HFFc6 (cell line): ENCODE measurements at places on chromosomes 12 and 14. TPM values are rescaled to one million over a fixed set of nuclear protein-coding genes. Genes with fewer than 3 reads are reported as not detected.
A peak's percentile ranks its signal among the peaks of the same experiment; 100 is the strongest.

GRCh38 chr12:11927286-11927935 is 143.3 kb upstream of the BCL2L14 start:
- DNase-seq = no peak

- DNase-seq = no peak
Observed at GRCh38 chr12:19826980-19827550, 387.8 kb downstream of the AEBP2 start.

- DNase-seq = no peak
Observed at GRCh38 chr12:19938031-19938430, 430.3 kb upstream of the PDE3A start.

- no peak for DNase-seq
Observed at GRCh38 chr12:96701856-96702255, 205.2 kb upstream of the NEDD1 start.

- no peak for DNase-seq
Observed at GRCh38 chr14:69906201-69906600, 27.0 kb downstream of the SMOC1 start.

- DNase-seq = no peak
Observed at GRCh38 chr14:22096514-22096895, 422.9 kb upstream of the OR4E1 start.

- DNase-seq = peak; percentile 82
Observed at GRCh38 chr12:56836800-56837663, 73.9 kb downstream of the HSD17B6 start.

DNA sequence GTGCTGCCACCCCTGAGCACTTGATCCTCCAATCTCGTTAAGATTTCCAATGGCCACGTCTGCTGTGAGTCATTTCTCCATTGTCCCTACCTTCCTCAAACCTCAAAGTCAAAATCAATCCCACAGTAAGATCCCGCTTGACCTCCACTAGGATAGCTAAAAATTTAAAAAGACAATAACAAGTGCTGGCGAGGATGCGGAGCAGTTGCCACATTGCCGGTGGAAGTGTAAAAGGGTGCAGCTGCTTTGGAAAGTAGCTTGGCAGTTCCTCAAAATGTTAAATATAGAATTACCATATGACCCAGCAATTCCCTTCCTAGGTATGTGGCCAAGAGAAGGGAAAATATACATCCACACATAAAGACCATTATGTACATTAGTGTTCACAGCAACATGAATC is 9.5 kb upstream of the BCL7A start:
- no peak for DNase-seq

GRCh38 chr12:109815757-109816617 is 17.2 kb downstream of the TRPV4 start:
- no peak for DNase-seq

DNA sequence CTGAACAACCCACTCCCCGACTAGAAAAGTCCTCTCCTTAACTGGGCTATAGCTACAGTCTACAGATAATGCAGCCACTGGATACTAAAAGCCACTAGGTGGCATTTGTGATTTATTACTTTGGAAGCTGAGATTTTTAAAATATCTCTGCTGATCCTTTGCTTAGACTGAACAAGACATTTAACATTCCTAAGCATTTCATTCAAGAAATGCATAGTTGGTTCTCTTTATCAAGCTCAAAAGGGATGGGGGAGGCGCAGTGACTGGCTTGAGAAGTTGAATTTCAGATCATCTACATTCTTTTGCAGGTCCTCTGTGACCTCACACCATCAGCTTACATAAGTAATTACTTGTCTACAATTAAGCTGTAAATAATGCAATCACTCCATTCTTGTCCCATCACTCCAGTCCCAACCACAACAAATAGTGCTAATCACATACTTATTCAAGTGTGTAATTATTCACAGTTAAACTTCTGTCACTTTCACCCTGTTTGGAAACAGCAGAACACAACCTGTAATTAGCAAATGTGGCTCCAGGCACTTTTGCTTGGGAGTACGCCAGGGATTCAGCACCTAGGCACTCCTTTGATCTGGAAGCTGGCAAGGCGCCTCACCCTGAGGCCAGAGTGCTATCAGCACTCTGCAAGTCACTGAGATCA is 203.6 kb downstream of the NOVA1 start:
- no peak for DNase-seq

DNA sequence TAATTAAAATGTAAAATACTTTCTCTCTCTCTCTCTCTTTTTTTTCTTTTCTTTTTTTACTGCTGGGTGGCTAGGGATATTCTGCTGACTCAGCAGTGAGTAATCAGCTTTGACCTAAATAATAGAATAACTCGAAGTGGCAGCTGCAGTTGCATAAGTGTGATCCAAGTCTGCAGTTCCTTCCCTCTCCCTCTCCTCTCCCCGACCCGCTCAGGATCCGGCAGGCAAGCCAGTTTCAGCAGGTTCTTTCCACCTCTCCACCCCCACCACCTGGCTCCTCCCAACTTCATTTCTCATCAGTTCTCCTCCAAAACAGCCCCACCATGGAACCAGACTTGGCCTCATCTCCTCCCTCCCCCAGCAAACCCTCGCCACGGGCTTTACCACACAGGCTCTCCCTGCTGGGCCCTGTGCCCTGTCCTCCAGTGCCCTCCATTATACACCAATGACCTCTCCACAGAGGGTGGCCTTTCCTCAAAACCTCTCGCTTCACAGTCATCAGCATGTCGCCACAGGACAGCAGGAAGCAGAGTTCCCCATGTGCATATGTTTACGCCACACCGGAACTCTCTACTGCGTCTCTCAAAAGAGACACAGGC is 22.4 kb downstream of the SLC7A8 start:
- peak; percentile 81 for DNase-seq

GRCh38 chr12:106027286-106027685 is 111.5 kb downstream of the NUAK1 start:
- no peak for DNase-seq

DNA sequence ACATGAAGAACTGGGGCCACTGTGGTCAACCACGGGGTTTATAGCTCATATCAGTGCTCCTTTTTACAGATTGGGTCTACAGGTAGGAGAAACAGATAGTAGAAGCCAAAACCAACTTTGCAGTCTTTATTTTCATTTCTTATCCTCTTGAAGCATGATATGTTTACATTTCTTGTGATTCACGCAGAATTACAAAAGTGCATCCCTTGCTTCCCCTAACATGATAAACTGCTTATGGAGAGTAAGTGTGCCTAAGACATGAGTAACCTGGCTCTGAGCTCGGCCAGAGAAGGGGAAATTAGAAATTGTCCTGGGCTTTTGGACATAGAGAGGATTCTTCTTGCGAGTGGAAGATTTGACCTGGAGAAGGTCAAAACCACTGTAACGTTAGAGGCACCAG is 18.4 kb downstream of the PWP1 start:
- no peak for DNase-seq

DNA sequence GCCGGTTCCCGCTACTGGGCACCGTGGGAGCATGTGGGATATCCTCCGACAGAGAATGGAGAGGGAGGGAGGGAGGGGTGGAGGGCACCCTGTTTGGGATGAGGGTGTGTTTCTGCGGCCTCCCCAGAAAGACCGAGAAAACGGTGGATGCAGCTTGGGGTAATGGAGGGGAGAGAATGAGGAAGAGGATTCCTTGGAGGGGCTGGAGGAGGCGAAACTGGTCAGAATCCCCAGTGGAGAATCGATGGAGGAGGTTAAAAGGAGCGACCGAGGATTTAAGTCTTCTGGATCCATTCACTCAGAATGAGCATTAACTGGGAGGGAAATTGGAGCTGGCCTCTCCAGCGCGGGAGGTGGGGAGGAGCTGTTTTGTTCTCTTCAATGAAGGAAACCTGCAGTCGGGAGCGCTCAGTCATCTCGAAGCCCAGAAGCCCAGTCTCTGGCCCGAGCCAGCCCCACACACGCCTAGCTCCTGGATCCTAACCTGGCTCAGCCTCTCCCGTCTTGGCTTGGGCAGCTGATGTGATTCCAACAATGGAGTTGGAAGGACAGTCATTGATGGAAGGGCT is 581 bp downstream of the ARG2 start:
- DNase-seq = no peak

- no peak for DNase-seq
Observed at GRCh38 chr14:54310151-54310850, 86.5 kb upstream of the CDKN3 start.

- DNase-seq = no peak
Observed at GRCh38 chr12:59075968-59076490, 155.7 kb upstream of the LRIG3 start.

GRCh38 chr14:93019970-93020369 is 95.8 kb downstream of the ITPK1 start:
- DNase-seq = no peak

- DNase-seq = no peak
Observed at GRCh38 chr12:93125126-93125525, 196.0 kb upstream of the EEA1 start.

- DNase-seq = peak; percentile 65
Observed at GRCh38 chr12:15601210-15601800, 187.9 kb downstream of the EPS8 start.

DNA sequence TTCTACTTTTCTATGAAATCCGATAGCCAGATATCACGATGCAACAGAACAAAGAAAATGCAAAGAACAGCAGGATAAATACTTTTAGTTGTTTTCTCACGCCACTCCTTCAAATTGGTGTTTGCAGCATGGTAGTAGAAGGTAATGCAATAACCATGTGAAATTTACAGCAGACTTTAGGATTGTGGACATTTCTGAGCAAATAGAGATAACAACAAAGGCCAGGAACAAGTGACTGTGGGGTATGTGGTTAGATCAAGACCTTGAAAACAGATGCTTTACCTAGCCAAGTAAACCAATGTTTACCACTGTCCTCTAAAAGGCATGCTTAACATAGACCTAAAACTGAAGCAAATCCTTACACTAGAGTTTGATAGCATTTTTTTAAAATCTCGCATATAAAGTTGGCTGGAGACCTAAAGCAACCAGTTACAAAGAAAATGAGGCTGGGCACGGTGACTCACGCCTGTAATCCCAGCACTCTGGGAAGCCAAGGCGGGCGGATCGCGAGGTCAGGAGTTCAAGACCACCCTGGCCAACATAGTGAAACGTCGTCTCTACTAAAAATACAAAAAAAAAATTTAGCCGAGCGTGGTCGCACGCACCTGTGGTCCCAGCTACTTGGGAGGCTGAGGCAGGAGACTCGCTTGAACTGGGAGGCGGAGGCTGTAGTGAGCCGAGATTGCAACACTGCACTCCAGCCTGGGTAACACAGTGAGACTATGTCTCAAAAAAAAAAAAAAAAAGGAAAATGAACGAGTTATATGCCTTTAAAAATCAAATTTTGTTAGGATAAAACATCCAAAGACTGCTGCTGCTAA is 123.2 kb upstream of the FOXN3 start:
- peak; percentile 14 for DNase-seq

GRCh38 chr14:73726025-73726961 is 12.1 kb upstream of the PNMA1 start:
- DNase-seq = no peak

The NDRG2 gene
- 0.31 to 0.36 TPM in 2 of 3 replicates, not detected in the other for total RNA-seq

The CD163 gene
- total RNA-seq = 0.06 TPM in 1 of 3 replicates, not detected in the others

The CRACR2A gene
- total RNA-seq = 0.05 to 0.37 TPM (median 0.09 TPM) in 3 replicates

The MYF6 gene
- total RNA-seq = not detected in 2 replicates

The GALNT4 gene
- total RNA-seq = 6.8 to 7.4 TPM (median 7.1 TPM) in 3 replicates

The ANKRD33 gene
- not detected in 3 replicates for total RNA-seq

The TRMT61A gene
- 12.0 and 13.3 TPM in 2 replicates for total RNA-seq

The DLK1 gene
- total RNA-seq = not detected in 3 replicates
